ENCODE measurements at places on chromosomes 6 and 20. TPM values are rescaled to one million over a fixed set of nuclear protein-coding genes. Genes with fewer than 3 reads are reported as not detected.

GRCh38 chr6:87396595-87397392 lies 11.0 kb upstream of the CFAP206 start:
- no peak for DNase-seq

DNA sequence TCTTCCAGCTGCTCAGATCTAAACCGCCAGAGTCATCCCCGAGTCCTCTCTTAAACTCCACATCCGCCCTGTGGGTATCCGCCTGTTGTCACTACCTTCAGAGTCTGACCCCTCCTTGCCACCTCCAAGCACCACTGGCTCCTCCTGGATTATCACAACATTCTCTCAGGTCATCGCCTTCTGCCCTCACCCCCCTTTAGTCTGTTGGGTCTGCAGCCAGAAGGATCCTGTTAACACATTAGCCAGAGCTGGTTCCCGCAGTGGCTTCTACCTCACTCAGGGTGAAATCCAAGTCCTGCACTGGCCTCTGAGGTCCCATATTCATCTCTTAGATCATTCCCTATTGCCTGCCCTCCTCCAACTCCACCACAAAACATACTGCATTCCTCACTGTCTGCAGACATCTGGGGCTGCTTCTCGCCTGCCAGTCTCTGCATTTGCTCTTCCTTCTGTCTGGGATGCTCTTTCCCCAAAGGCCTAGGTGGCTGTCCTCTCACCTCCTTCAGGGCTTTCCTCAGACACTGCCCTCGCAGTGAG lies 34.1 kb downstream of the TNXB start:
- DNase-seq = no peak

DNA sequence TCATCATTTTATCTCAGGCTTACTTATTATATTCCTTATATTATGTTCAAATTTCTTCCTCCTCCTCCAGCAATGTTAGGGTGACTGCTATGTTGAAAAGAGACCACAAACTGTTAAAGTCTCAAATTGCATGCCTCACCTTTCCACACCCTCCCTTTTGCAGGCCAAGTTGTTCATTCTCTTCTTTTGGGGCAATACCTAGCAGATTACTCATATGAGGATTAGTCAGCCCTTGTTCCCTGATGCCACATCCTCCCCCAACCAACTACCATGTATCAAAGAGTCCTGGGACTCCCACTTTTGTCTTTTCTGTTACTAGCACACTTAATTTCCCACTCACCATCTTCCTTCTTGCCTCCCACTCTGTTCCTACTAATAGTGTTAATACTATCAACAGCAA lies 434.7 kb downstream of the BCKDHB start:
- DNase-seq = no peak

DNA sequence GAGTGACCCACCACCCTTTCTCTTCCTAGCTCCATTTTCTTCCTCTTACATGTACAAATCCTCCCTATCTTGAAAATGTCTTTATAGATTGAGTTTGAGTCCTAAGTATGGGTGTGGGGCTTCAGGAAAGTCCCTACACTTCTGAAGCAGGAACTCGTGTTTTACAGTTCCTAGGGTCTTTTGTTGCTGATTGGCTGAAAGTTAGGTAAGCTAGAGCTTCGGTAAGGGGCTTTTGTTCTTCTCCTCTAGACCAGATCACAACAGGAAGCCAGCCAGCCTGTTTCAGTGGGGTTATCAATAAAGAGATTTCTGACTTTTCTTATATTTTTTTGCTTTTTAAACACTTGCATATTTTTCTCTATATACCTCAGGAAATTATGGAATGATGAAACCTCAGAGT lies 51.3 kb downstream of the CNR1 start:
- DNase-seq = no peak

GRCh38 chr6:78199044-78199443 lies 546.2 kb downstream of the MEI4 start:
- no peak for DNase-seq

Gene IYD
- not detected for total RNA-seq

DNA sequence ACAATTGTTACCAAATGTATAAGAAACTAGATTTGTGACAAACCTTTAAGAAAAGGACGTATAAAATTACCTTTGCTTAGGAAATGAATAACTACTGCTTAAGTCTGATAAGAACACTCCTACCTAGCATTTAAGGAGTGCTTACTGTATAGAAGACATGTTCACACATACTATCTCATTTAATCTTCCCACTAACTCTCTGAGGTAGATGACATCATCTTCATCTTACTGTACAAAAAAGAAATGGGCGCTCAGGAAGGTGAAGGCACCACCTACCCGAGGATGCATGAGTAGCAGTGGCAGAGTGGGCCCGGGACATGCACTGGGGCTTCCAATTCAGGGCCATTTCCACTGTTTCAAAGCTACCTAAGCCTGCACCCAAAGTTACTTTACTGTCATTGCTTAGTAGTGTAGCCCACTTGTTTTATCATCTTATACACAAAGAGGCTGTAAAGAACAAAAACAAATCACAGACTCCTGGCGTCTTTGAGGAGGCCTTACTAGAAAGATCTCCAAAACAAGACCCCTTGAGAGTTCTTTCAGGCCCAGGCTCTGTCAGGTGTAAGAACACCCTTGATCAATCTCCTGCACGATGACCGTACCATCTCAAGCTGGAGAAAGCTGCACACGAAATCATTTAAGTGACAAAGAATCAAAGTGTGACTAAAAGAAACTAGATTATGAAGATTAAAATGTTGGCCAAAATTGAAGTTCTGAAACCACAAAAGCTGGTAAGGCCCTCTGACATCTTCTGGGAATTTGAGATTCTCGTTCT lies 128.0 kb downstream of the INSM1 start:
- DNase-seq = no peak

DNA sequence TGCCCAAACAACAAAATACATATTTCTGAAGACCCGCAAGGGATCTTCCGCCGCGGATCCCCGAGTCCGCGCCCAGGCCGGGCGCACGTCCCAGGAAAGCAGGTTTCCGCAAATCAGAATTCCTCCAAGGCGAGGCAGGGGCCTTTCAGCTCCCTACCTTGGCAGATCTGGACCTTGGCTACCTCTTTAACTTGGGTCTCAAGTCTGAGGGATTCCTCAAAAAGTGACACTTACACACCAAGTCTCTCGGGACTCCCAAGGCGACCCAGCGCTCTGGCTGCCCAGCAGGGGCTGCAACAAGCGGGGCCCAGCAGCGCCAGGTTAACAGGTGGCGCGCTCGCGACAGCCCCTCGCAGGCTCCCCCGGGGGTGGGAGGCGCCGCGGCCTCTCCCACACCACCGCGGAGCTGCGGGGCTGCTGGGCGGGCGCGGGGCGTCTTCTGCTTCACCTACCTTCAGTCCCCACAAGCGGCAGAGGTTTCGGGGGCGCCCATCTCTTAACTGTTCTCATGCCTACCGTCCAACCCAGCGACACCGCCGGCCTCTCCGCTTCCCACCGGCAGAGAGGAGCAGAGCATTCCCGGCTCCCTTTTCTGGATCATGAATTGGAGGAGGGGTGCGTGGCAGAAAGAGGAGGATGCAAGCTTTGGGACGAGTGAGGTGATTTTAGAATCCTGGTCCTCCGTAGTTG lies 414 bp downstream of the SIM1 start:
- DNase-seq = no peak

- no peak for DNase-seq
Observed at GRCh38 chr6:142380626-142381025, 78.8 kb downstream of the ADGRG6 start.

DNA sequence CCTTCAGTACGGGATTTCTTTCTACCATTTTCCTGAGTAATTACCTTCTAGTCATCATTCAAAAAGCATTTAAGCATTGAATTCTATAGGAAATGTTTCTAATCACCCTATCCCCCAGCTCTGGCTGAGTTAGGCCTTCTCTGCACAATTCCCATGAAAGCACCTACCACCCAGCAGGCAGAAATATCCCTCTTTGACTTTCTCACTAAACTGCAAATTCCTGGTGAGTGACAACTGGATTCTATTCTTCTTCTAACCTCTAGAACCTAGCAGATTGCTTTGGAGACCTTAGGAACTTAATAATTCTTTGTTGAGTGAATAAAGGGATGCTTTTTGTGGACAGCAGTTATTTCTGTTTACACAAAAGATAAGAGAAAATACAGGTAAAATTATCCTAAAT lies 328.7 kb downstream of the LAMA2 start:
- DNase-seq = no peak

Gene RPP40
- total RNA-seq = 6.8 TPM

DNA sequence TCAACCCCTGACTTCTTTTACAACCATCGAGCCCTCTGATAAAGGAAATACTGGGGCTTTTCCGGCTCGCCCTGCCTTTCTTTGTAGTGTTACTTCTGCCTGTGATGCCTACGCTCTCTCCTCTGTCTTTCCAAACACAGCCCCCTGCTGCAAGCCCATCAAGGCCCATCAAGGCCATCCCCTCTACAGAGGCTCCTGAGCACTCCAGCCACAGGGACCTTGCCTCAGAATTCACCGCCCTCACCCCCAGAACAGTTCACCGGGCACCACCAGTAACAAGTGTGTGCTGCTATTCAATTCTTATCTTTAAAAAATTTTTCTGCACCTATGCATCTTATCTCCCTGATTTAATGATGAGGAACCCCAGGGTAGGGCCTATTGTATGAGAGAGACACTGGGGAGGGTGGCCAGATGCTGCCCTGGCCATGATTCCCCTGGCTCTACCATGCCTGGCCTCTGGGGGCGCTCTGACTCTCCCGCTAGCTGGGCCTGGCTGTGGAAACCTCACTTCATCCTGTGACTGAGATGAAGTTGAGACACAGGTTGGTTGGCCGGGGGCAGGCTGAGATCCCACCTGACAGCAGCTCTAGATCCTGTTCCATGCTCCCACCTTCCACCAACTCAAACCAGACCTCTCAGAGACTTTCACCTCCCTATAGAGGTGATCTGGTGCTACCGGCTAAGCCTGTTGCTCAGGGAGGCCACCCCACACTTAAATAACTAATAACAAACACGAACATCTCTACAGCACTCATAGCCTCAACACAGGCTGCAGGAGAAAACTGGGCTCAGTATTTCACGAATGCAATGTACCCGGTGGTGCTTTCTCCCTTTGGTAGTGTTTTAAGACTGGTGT lies 19.2 kb upstream of the GLP1R start:
- no peak for DNase-seq

- DNase-seq = no peak
Observed at GRCh38 chr6:161152907-161153662, 120.8 kb downstream of the AGPAT4 start.

DNA sequence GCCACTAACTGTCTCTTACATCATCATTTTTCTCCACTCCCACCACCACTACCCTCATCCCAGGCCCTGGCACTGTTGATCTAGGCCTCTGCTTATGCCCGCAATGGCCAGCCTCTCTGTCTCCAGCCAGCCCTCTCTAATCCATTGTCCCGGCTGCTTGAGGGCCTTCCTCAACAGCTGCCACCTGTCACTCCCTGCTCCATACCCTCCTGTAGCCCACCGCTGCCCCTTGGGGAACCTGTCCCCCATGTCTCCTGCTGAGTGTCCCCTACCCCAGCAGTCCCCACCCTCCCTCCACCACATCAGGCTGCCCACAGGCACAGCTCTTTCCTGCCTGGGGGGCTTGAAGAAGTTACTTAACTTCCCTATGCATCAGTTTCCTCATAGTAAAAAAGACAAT lies 13.4 kb downstream of the TEAD3 start:
- DNase-seq = no peak

Gene SPDEF
- total RNA-seq = 0.50 TPM

- no peak for DNase-seq
Observed at GRCh38 chr20:15535863-15536262, 1037.4 kb downstream of the KIF16B start.

GRCh38 chr6:16933961-16934360 lies 167.9 kb upstream of the STMND1 start:
- DNase-seq = no peak

Gene LY86
- not detected for total RNA-seq

DNA sequence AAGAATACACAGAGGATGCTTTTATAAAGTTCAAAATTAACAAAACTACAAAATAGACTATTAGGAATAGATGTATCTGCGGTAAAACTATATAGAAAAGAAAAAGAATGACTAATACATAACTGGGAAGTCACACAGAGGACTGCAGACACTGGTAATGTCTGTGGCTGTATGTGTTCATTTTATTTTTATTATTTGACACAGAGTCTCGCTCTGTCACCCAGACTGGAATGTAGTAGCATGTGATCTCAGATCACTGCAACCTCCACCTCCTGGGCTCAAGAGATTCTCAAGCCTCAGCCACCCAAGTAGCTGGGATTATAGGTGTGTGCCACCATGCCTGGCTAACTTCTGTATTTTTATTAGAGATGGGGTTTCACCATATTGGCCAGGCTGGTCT lies 38.9 kb downstream of the ESF1 start:
- DNase-seq = no peak

Gene MED23
- 39.3 TPM for total RNA-seq

GRCh38 chr6:21800948-21801438 lies 207.4 kb downstream of the SOX4 start:
- DNase-seq = no peak

Gene PPP1R16B
- not detected for total RNA-seq

DNA sequence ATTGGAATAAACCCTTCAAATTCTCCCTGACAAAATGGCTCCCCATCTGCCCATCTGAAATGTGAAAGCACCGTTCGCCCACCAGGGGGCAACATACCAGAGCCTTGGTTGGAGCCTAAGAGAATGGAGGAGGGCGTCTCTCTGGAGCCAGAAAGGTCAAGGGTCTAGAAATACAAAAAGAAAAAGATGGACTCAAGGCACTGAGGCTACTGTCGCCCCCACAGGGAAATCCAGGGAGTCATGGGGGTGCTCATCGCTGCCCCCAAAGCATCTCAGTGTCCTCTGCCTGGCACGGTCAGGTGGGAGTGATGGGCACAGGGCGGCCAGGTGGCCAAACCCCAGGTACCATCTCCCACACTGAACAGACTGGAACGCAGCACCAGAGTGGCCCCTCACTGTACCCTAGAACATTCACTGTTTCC lies 136.3 kb downstream of the ZMYND8 start:
- no peak for DNase-seq

Gene F13A1
- total RNA-seq = 0.25 TPM

- DNase-seq = no peak
Observed at GRCh38 chr6:158042245-158042798, 60.7 kb downstream of the SYNJ2 start.

Gene TBXT
- total RNA-seq = not detected

- no peak for DNase-seq
Observed at GRCh38 chr6:25606151-25606550, 45.9 kb upstream of the SCGN start.

DNA sequence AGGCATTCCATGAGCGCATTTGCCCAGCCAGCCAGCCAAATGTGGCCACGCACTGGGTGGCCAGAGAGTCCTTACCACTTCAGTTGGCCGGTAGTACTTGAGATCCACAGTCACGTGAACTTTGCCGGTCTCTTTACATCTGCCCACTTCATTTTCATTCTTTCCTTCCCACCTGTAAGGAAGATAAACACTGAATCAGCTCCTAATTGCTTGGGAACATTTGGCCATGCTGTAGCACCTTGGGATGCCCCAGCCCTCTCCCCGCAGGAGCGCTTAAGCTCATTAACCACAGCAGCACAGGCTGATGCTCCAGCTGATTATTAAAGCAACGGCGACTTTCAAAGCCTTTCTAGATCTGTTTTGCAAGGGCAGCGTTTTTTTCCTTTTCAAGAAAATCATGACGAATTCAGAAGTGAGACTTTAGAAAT lies 116.6 kb downstream of the FOXC1 start:
- DNase-seq = no peak

GRCh38 chr20:4973330-4974097 lies 27.8 kb downstream of the SLC23A2 start:
- no peak for DNase-seq

Measured in mesothelial cell of epicardium (in vitro differentiated cells).